ENCODE measurements at places on chromosomes 4 and X.

GRCh38 chr4:54213761-54214160 is 15.3 kb upstream of the PDGFRA start:
- no peak for DNase-seq

DNA sequence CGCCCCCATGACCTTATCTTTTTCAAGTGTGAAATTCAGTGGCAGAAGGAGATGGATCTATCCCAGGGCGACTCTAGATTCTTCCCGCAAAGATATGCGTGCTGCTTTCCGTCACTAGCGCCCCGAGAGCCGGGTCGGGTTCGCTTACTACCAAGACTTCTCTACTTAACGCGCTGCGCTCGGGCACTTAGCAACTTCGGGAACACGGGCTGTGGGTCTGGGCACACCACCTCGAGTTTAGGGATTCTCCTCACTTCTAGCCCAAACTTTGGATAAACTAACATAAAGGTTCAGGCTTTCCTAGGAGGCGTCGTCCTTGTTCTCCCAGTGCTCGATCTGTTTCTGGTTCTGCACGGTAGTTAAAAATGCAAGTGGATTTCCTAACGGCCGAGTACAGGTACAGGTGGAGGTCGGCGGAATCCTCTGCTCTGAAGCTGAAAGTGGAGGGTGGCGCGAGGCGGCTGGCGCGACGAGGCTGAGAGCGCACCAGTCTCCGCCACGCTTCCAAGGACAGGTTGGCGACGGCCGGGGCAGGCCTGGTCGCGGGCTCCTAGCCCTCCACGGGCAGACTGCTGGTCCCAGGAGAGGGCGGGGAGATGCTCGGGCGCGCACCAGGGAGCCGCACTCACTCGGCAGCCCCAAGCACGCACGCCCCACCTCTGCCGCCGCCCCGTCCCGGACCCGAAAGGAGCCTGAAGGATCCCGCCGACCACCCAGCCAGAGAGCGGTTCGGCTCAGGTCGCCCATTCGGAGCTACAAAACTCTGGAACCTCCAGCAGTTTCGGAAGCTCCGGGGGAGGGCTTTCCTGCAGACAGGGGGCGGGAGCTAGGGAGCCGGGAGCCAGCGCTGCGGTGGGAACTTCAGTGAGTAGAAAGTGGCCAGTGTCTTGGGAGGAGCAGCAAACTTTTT is 100.8 kb upstream of the TENM3 start:
- no peak for DNase-seq

GRCh38 chr4:81605271-81605670 is 133.6 kb upstream of the RASGEF1B start:
- no peak for DNase-seq

DNA sequence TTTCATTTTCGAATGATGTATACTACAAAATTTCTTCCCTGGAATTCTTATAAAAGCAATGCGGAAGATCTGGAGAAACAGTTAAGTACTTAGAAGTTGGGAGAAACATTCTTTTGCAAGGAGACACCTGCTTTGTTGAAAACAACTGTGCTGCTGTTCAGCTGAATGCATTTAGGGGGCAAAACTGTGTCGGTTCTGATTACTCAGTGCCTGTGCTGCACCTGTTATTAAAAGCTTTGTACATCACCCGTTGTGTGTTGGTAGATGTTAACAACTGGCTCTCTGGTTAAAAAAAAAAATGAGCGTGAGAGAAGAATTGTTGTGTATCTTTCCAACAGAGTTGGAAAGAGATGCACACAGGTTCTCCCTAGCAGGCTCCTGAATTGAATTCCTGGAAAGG is 184.1 kb upstream of the HHIP start:
- DNase-seq = no peak

GRCh38 chr4:156188596-156188995 is 234.9 kb upstream of the CTSO start:
- no peak for DNase-seq

- no peak for DNase-seq
These were observed 34.1 kb downstream of the SPINK2 start for GRCh38 chr4:56787380-56787779.

- DNase-seq = no peak
These were observed 78.3 kb downstream of the GASK1B start for GRCh38 chr4:158094413-158095134.

- no peak for DNase-seq
These were observed 8.1 kb downstream of the CRMP1 start for GRCh38 chr4:5884796-5885195.

DNA sequence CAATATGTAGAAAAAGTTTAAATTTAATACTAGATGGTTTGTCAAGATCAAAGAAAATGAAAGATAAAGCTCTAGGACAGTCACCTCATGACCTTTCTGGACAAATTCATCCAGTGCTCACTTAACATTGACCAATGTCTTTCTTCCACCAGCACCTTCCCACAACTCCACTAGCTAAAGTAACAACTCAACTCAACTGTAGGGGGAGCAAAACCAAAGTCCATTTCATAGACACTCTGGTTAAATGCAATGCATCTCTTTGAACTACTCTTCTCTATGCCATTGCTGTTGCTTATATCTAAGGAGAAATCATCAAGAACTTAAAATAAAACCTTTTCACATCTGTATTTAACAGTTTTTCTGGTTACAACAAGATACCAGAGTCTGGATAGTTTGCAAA is 25.1 kb downstream of the UGT2B4 start:
- DNase-seq = no peak
